Fibroblast of upper back skin (primary cell): ENCODE measurements at places on chromosomes 7 and 10.
A peak's percentile ranks its signal among the peaks of the same experiment; 100 is the strongest.

- DNase-seq, result no peak
Measured at GRCh38 chr7:158186864-158187693, 400.5 kb downstream of the PTPRN2 start.

GRCh38 chr10:122249303-122249850, 21.7 kb upstream of the BTBD16 start:
- DNase-seq, result no peak

- peak; percentile 9 for DNase-seq
Measured at GRCh38 chr10:77820349-77820748, 106.2 kb downstream of the DLG5 start.

DNA sequence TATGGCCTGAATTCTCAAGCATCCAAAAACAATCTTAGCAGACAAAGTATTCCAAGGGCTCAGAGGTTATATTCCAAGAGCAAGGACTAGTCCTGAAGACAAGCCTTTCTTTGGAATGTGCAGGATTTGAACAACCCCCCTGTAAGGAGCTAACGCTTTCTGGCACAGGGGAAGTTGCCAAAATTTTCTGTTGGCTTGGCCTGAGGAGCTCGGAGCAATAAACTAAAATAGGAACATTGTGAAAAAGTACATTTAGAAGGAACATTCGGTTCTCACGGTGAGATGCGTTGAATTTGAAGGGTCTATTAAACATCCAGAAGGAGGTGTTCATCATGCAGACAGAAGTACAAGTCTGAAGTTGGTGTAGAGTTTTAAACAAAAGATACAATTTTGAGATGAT, 1030.5 kb upstream of the CELF2 start:
- DNase-seq, result no peak

DNA sequence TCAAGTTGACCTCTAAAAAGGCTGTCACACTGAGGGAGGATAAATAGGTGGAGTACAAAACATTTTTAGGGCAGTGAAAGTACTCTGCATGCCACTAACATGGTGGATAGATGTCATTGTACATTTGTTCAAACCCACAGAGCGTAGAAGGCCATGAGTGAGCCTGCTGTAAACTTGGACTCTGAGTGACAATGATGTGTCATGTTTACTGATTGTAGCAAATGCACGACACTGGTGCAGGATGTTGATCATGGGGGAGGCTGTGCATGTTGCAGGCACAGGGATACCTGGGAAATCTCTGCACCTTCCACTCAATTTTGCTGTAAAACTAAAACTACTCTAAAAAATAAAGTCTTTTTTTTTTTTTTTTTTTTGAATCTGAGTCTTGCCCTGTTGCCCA, 52.5 kb upstream of the GRID1 start:
- no peak for DNase-seq

- DNase-seq, result no peak
Measured at GRCh38 chr10:30231071-30231652, 117.9 kb downstream of the MTPAP start.

GRCh38 chr10:59025981-59026765, 150.3 kb upstream of the PHYHIPL start:
- DNase-seq, result no peak

- no peak for DNase-seq
Measured at GRCh38 chr10:110355922-110356627, 51.4 kb upstream of the SMNDC1 start.

DNA sequence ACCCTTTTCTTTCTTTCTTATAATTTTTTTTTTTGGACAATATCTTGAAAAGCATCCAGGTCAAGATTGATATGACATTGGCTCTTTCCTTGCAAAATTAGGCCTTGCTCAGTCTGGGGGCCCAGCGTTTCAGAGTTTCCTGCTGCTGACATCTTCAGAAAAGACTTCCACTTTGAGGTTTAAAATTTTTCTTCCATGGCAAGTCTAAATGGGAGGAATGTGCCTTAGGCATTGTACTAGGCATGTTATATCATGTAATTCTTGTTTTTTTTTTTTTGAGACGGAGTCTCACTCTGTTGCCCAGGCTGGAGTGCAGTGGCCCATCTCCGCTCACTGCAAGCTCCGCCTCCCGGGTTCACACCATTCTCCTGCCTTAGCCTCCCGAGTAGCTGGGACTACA, 48.9 kb upstream of the PDZD8 start:
- no peak for DNase-seq

- peak; percentile 2 for DNase-seq
Measured at GRCh38 chr10:65275296-65275695, 1650.5 kb upstream of the LRRTM3 start.

DNA sequence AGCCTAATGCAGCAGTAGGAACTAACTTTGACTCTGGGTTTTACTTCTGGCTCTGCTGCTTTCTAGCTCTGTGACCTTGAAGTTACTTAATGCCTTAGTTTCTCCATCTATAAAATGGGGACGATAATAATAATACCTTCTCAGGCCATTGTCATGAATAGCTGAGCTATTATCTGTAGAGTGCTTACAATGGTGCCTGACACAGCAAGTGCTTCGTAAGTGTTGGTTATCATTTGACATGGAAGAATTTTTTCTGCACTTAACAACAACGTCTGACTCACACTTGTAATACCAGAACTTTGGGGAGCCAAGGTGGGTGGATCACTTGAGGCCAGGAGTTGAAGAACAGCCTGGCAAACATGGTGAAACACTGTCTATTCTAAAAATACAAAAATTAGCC, 140.5 kb downstream of the ARL4A start:
- no peak for DNase-seq

DNA sequence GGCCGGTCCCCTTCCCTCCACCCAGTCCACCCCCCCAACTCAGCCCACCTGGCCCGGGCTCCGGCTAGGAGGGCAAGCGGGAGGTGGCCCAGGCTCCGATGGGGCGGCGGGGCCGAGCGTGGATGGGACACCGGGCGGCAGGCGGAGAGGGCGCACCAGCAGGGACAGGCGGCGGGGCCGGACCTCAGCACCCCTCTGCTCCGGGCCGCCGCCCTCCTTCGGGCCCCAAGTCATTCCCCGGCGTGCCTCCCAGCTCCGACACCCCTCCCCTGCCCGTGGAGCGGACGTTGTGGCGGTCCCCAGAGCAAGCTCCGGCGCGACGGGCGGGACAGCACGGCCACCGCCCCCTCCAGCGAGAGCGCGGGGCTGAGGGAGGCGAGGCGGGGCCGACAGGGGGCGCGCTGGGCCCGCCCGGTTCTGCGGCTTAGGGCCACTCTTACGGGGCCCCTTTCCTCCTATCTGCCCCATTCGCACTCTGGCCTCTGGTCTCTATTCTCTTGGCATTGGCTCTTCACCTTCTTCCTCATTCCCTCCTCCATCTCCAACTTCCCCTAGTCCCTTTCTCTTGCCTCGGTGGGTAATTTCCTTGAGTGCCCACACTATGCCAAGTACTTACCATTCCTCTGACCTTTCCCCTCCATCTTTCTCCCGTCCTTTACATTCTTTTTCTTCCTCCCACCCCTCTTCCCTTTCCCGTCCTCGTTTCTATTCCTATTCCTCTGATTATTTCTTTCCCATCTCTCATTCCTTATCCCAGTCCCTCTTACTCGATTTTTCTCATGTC, 701 bp upstream of the GBX1 start:
- DNase-seq, result no peak

- no peak for DNase-seq
Measured at GRCh38 chr10:86601956-86602602, 52.3 kb upstream of the OPN4 start.

- DNase-seq, result no peak
Measured at GRCh38 chr7:156055206-156055822, 243.1 kb upstream of the SHH start.

GRCh38 chr7:134874407-134874806, 95.0 kb downstream of the CALD1 start:
- no peak for DNase-seq

DNA sequence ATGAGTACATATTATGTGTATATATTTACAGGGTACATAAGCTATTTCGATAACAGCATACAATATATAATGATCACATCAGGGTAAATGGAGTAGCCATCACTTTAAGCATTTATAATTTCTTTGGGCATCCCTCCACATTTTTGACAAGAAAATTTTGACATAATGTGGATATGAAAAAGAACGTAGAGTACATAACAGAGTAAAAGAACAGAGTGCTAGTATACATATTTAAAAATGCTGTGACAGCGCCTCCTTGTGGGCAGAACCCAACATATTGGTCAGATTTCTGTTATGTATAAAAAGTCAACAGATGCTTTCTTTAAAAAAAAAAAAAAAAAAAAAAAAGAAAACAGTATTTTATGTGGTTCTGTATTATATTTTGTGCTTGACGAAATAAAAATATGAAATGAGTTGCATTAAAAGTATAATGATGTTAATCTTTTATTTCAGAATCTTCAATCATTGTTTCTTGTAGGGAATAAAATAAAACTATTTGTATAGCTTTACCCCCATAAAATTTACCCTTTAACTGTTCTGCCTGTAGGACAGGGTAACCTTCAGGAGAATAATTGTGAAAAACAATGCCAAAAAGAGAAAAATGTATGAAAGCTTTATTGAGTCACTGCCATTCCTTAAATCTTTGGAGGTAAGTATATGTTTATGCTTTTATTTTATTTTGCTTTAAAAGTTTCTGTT, 18.3 kb upstream of the HBP1 start:
- peak; percentile 63 for DNase-seq

DNA sequence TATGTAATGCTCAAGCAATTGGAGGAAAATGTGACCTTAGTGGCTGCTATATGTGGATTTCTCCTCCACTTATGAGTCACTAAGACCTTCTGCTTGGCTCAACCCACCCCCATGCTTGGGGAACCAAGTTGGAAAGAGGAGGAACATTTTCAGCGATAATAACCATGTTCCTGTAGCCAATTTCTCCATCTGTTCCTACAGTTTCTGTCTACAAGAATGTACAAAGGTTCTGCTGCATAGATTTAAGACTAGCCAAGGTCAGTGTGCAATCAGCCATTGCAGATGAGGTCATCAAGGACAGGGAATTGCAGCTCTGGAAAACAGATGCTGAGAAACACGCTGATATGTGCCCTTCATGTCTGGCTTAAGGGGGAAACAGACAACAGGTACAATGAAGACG, 5.6 kb upstream of the NRCAM start:
- peak; percentile 41 for DNase-seq
